ENCODE measurements at places on chromosomes 13 and 19.

- peak; percentile 41 for DNase-seq
- peaks cover 42% of the 10 kb centered on the region for H3K4me1 ChIP-seq
- no peaks in the 10 kb centered on the region for H3K36me3 ChIP-seq
- no peak overlapping the region for H3K4me3 ChIP-seq
Measured at GRCh38 chr19:11142528-11143171, 12.9 kb downstream of the SPC24 start.

- no peaks in the 10 kb centered on the region for H3K27me3 ChIP-seq
- H3K27ac ChIP-seq, result peak overlapping the region; percentile 91
- H3K36me3 ChIP-seq, result no peaks in the 10 kb centered on the region
- no peaks in the 10 kb centered on the region for H3K4me1 ChIP-seq
Measured at GRCh38 chr19:29667901-29668341, 2.7 kb downstream of the PLEKHF1 start.

- no peaks in the 10 kb centered on the region for H3K4me1 ChIP-seq
- H3K27ac ChIP-seq, result no peak overlapping the region
- no peak overlapping the region for H3K4me3 ChIP-seq
- DNase-seq, result no peak
- no peaks in the 10 kb centered on the region for H3K27me3 ChIP-seq
Measured at GRCh38 chr19:42261763-42262162, 6.8 kb upstream of the ERF start.

DNA sequence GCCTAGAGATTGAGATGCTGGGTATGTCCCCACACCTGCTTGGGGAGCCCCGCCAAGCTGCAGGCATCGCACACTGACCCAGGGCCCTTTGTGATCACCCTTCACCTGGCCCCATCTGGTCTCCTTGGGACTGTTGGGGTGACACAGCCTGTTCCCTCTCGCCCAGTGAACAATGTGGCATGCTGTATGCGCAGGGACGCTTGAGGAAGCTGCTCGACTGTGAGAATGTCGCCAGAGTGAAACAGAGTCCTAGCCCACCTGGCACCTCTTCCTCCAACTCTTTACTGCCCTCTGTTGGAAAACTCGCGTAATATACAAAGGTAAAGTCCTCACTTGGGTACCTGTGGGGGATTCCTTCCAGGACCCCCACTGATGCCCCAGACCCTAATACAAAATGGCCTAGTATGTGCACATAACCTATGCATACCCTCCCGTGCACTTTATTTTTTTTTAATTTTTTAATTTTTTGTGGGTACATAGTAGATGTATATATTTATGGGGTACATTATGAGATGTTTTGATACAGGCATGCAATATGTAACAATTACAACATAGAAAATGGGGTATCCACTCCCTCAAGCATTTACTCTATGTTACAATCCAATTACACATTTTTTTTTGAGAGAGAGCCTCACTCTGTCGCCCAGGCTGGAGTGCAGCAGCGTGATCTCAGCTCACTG lies 9.0 kb downstream of the BLOC1S3 start:
- H3K4me3 ChIP-seq, result no peak overlapping the region
- no peak for DNase-seq
- no peaks in the 10 kb centered on the region for H3K36me3 ChIP-seq

DNA sequence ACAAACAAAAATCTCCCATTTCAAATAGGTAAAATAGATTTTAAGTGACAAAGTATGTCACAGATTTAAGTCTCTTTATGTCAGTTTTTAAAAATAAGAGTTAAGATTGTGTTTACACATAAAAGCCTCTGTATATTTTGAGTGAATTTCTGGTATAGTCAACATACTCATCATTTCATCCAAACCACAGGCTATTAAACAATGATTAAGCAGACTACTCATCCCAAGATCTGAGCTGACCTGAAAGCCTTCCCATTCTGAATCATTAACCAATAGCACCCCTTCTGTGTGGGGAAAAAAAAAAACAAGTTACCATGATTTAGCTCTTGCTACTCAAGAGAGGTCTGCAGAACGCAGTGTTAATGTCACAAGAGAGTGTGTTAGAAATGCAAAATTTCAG lies 284.4 kb upstream of the NBEA start:
- H3K36me3 ChIP-seq, result no peaks in the 10 kb centered on the region
- H3K4me1 ChIP-seq, result no peaks in the 10 kb centered on the region
- no peak for DNase-seq
- H3K4me3 ChIP-seq, result no peak overlapping the region
- no peaks in the 10 kb centered on the region for H3K27me3 ChIP-seq

DNA sequence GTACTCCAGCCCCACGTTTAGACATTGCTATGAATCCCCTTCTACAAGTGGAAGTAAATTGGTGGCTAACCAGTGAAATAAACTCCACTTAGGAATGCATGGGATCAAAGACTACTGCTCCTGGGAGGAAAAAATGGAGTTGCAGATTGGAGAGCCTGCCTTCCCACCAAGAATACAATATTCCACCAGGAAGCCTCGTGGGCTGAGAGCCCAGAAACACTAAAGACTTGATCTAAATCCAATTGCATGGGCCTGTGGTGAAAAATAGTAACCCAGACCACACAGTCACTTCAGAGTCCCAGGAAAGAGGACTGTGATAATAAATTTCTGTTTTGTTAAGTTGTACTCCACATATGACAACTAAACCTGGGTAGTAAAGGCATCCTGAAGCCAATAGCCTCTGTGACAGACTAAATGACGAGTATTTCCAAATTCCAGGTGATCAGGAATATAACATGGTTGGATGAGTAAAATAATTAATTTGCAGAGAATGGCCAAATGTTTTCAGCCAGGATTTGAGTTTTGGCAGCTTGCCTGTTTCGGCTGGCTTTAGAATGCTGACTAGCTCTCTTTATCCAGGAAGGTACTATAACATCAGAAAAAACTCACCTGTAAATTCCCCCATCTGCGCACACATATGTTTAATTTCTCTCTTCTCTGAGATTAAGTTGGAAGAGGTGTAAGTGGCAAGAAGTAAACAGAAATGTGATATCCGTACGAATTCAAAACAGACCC lies 480.3 kb downstream of the LIG4 start:
- no peak for DNase-seq
- H3K4me1 ChIP-seq, result no peaks in the 10 kb centered on the region

DNA sequence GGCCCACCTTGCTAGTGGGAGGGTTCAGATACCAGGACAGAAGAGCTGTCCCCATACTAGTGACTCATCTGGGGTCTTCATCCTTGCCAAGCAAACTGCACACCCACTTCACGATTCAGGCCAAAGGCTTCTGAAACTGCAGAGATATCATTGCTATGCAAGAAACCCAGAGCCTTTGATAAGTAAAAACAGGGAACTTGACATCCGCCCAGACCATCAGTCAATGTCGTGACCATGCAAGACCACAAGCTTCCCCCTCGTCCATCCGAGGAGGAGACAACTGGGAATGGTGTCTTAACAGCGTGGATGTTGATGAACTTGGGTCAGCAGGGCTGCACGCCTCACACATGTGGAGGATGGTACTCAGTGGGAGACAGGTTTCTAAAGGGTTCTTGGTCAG lies 58.0 kb downstream of the ABCC4 start:
- peak overlapping the region; percentile 12 for H3K27ac ChIP-seq
- H3K4me1 ChIP-seq, result no peaks in the 10 kb centered on the region
- no peak for DNase-seq
- no peaks in the 10 kb centered on the region for H3K27me3 ChIP-seq
- H3K4me3 ChIP-seq, result no peak overlapping the region
- H3K36me3 ChIP-seq, result no peaks in the 10 kb centered on the region

DNA sequence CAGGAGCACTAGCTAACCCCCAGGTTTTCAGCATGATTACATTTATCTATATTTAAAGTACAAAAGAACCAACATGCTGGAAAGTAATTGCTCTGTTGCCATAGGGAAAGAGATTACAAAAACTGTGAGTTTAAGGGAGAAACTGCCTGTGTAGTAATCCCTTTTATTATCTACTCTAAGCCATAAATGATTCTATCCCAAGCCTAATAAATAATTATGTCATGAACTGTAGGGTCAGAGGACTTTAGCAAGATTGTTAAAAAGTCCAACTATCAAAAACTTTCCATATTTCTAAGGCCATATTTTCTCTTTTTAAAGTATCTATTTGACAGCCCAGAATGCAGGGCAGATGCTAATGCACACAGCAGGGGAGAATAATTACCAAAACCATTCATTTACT lies 573.8 kb upstream of the MIR17HG start:
- H3K4me1 ChIP-seq, result no peaks in the 10 kb centered on the region
- H3K36me3 ChIP-seq, result no peaks in the 10 kb centered on the region
- no peaks in the 10 kb centered on the region for H3K27me3 ChIP-seq
- H3K27ac ChIP-seq, result no peak overlapping the region

DNA sequence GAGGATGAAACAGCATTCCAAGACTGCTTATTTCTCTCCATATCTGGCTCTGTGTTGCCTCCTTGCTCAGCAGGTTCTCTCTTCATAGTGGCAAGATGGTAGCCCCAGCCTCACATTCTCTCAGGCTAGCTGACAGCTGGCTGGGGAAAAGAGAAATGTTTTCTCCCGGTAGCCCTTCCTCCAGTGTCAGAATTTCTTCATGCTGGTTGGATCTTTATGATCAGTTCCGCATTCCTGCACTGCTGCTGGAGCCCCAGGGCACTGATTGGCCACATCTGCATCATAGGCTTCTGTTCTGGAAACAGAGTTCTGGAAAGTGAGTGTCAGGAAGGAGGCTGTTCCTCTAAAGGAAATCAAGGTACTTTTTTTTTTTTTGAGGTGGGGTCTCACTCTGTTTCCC lies 24.6 kb downstream of the POP4 start:
- H3K4me3 ChIP-seq, result no peak overlapping the region
- H3K27ac ChIP-seq, result no peak overlapping the region
- DNase-seq, result no peak
- H3K36me3 ChIP-seq, result no peaks in the 10 kb centered on the region
- no peaks in the 10 kb centered on the region for H3K27me3 ChIP-seq

- H3K4me3 ChIP-seq, result no peak overlapping the region
- H3K4me1 ChIP-seq, result no peaks in the 10 kb centered on the region
- no peaks in the 10 kb centered on the region for H3K36me3 ChIP-seq
- DNase-seq, result no peak
- H3K27ac ChIP-seq, result no peak overlapping the region
Measured at GRCh38 chr13:97855570-97856303, 97.7 kb upstream of the IPO5 start.

GRCh38 chr13:41494202-41494601 lies 36.9 kb downstream of the RGCC start:
- H3K36me3 ChIP-seq, result no peaks in the 10 kb centered on the region
- H3K27ac ChIP-seq, result no peak overlapping the region
- H3K4me3 ChIP-seq, result no peak overlapping the region
- no peaks in the 10 kb centered on the region for H3K27me3 ChIP-seq
- H3K4me1 ChIP-seq, result no peaks in the 10 kb centered on the region
- no peak for DNase-seq

DNA sequence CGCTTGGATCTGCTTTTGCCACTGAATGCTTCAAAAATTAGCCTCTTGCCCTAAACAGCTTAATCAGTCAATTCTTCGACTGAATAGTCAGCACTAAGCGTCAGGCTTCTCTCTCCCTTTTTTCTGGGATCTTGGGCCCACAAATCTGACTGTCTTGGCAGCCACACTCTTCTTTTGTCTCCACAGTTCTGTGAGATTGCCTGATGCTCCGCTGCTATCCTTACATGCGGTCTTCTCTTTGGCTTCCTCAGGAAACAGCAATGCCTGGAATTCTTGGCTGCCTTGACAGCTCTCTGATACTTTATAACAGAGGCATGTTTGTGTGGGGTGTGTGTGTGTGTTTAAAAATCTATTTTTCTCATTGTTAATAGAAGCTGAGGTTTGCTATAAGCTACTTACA lies 32.6 kb downstream of the ERCC5 start:
- H3K27me3 ChIP-seq, result no peaks in the 10 kb centered on the region
- no peaks in the 10 kb centered on the region for H3K36me3 ChIP-seq
- H3K27ac ChIP-seq, result no peak overlapping the region
- H3K4me1 ChIP-seq, result no peaks in the 10 kb centered on the region
- no peak overlapping the region for H3K4me3 ChIP-seq

GRCh38 chr19:8832132-8833021 lies at the start of the genes MBD3L1 and ZNF558:
TSS of gene MBD3L1 (plus strand) at chr19:8832377. CDS start at chr19:8842679, 10,302 bp downstream.
TSS of gene ZNF558 (minus strand) at chr19:8832304. CDS start at chr19:8822659, 9,645 bp downstream.
- peak; percentile 92 for DNase-seq
- H3K27me3 ChIP-seq, result no peaks in the 10 kb centered on the region
- peak within 1 kb of the TSS; percentile 80 for H3K4me3 ChIP-seq
- no peaks in the 10 kb centered on the region for H3K4me1 ChIP-seq

DNA sequence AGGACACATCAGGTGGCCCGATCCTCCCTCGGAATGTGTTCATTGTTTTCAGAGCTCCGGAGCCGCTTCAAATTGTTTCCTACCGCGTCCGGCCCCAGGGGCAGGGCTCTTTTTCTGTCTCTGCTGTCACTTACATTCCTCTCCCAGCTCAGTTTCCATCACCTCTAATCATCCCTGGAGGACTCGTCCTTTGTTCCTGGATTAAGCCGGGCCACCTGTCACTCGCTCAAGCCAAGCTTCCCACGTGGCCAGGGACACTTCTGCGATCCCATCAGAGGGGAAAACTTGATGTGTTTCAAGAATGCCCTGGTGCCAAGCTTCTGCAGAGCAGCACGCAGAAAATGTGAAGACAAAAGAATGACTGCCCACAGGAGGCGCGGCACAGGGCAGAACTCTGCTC lies 13.5 kb downstream of the IL17D start:
- no peak for DNase-seq
- no peak overlapping the region for H3K27ac ChIP-seq
- H3K4me3 ChIP-seq, result no peak overlapping the region
- H3K27me3 ChIP-seq, result no peaks in the 10 kb centered on the region

DNA sequence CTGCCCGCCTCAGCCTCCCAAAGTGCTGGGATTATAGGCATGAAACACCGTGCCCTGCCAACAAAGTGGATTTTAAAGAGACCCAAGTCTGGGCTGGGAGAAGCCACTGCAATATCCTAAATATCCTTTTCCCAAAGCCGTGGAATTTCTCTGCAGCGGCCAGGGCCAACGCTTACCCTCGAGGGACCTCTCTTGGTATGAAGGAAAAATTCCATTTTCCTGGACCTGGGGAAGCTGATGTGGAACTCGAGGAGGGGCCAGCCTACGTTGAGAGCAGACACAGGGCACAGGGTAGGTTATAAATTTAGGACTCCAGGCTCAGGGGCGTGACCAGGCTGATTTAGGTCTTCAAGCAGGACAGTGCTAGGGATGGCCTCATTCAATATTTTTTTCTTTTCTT lies 17.7 kb upstream of the UPF1 start:
- H3K4me3 ChIP-seq, result no peak overlapping the region
- H3K4me1 ChIP-seq, result no peaks in the 10 kb centered on the region
- H3K27ac ChIP-seq, result no peak overlapping the region
- no peaks in the 10 kb centered on the region for H3K27me3 ChIP-seq

GRCh38 chr19:6694147-6694815 lies 24.3 kb upstream of the TNFSF14 start:
- no peaks in the 10 kb centered on the region for H3K4me1 ChIP-seq
- no peak for DNase-seq
- no peak overlapping the region for H3K27ac ChIP-seq
- no peak overlapping the region for H3K4me3 ChIP-seq
- no peaks in the 10 kb centered on the region for H3K27me3 ChIP-seq

GRCh38 chr13:51697181-51697580 lies 106.8 kb downstream of the DHRS12 start:
- no peaks in the 10 kb centered on the region for H3K36me3 ChIP-seq
- no peak overlapping the region for H3K4me3 ChIP-seq
- H3K4me1 ChIP-seq, result no peaks in the 10 kb centered on the region
- H3K27me3 ChIP-seq, result no peaks in the 10 kb centered on the region
- no peak for DNase-seq

- H3K27ac ChIP-seq, result peak overlapping the region; percentile 38
- no peaks in the 10 kb centered on the region for H3K36me3 ChIP-seq
- H3K4me1 ChIP-seq, result no peaks in the 10 kb centered on the region
- H3K27me3 ChIP-seq, result no peaks in the 10 kb centered on the region
Measured at GRCh38 chr19:4390567-4391305, 9.6 kb downstream of the SH3GL1 start.
